ENCODE measurements at places on chromosomes 1 and 21.

DNA sequence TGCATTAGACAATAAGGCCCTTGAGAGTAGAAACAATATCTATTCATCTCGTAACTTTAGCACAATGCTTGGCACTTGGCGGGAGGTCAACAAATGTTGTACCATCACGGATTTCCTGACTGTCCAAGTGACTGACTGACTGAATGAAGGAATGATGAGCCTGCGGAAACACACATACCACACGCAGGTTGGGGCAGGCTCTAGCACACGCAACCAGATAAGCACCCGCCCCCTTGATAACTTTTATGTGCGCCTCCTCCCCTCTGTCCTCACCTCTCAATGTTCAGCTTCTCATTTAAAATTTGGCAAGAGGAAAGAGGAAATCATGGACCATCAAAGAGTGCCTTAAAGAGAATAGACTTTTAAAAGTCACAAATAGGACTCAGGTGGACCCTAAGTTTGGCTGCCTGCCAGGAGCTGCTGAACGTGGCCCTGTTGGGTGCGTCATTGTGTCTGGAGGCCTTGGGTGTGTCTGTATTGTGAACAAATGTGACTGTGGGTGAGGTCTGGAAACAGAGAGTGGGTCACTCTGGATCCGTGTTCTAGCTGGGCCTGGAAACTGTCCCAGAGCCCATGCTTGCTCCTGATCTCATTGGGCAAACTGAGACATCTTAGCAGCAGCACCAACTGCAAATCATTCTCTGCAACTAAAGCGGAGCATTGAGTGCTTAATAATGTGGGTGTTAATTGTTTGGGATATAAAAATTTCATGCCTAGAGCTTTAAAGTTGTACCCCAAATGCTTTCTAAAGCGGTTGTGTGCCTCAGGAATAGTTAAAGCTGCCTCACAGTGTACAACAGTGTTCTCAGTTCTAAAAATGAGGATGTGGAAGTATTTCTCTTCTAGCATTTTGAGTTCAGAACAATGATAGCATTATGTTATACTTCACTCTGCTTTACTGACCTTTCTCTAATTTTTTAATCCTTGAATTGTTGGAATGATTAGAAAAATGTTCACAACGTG, 47.6 kb upstream of the ABCG1 start:
- peak; percentile 16 for DNase-seq

DNA sequence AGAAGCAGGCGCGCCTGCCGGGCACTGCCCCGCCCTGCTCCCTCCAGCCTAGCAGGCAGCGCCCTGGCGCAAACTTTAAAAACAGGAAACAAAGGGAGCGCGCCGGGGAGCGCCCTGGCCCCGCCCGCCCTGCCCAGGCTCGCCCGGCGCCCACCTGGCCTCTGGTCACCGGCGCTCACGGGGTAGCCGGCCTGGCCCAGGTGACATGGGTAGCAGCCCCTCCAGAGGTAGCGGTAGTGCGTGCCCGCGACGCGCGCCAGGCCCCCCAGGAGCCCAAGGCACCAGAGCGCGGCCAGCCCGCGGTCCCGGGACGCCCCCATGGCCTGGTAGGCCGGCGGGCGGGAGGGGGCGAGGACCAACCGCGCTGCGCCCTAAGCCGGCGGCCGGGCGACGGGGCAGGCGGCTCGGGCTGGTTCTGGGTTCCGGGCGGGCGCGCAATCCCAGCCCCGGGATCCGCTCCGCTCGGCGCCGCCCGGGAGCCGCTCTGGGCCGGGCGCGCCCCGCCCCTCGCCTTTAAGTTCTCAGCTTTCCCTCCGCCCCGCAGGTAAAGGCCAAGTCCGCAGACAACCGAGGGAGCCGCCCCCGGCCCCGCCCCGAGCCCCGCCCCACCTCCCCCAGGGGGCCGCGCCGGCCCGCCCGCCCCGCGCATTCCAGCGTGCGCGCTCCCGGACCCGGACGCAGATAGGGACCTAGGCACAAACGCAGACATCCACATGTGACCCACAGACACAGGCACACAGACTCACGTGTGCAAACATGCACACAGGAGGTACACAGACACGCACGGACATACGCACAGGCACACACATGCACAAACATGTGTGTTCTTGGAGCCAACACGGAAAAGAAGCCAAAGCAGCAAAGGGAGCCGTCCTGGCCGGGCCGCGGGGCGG, 76.7 kb downstream of the ARHGEF16 start:
- DNase-seq = peak; percentile 78

DNA sequence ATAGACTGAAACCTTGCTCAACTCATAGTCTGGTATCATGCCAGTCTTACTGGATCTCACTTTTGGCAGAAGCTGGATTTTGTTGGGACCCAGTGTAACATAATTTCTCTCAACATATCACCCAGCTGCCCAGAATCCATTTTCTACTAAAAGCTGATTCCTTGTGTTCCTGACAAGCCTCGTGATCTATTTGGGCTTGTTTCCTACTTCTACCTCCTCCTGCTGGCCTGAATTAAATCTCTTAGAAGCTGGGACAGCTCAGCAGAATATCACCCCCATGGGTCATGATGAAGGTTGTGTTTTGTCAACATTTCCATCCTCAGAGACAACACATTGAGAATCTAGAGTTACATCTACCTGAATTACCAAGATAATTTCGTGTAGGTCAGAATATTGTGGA, 7.7 kb downstream of the GOLT1A start:
- DNase-seq = no peak

- DNase-seq = peak; percentile 75
Observed at GRCh38 chr1:64471218-64472039, 1.5 kb downstream of the CACHD1 start.

DNA sequence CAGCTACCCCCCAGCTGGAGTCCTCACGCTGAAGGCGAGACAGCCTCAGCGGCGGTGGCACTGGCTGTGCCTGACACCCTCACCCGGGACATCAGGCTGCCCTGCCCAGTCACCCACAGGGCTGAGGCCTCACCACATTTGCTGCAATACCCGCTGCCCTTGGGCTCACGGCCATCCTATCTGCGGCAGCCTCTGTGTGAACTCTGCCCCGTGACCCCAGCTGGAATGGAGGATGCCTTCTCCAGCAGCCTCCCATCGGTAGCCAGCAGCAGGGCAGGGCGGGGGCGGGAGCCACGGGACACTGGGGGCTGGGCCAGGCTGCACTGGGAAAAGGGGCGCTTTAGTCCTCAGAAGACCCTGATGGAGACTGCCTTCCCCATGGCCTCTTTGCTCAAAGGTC, 112.4 kb upstream of the ZBTB40 start:
- DNase-seq = no peak

DNA sequence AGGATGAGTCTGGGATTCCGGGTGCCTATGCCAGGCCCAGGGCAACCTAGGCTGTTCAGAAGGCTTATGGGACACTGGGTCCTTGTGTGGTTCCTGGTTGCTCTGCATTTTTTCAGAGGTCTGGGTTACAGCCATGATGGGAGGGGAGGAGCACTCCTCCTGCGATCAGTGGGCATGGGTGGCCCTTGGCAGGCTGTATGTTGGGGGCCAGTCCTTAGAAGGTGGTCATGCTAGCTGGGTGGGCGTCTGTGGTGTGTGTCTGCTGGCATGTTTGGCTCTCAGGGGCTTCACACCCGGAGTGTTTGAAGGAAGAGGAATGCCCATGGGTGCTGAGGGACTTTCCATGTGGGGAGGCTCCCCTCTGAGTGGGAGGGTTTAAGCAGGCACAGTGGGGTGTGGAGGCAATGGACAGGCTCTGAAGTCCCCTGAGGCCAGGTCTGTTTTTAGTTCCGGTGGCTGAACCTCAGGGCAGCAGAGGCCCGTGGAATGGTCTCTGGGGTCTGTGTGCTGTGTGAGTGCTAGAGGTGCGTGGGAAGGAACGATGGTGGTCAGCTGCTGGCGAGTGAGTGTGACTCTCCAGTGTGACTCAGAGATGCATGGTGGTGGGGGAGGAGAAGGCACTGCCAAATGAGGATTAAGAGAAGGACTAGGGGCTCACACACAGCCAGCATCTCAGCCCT, 25.3 kb downstream of the CACNA1E start:
- DNase-seq = no peak

All from NCI-H146 (cell line).